Anterior cingulate cortex (tissue), 58 donors: ENCODE measurements at places on chromosomes 4 and X.

DNA sequence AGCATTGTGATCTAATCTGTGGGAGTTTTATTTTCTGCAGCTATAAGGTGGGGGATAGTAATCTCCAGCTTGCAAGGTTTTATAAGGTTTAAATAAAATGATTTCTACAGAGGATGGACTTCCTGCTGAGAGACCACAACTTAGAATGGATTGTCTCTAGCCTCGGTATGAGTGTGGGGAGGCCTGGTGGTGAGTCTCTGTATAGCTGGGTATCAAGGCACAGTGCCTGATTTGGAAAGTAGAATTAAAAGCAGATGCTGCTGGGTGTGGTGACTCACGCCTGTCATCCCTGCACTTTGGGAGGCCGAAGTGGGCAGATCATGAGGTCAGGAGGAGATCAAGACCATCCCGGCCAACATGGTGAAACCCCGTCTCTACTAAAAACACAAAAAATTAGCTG lies 162.0 kb upstream of the GATB start:
- DNase-seq: no peak

GRCh38 chr4:64144994-64145393 lies 264.3 kb downstream of the TECRL start:
- DNase-seq: no peak

DNA sequence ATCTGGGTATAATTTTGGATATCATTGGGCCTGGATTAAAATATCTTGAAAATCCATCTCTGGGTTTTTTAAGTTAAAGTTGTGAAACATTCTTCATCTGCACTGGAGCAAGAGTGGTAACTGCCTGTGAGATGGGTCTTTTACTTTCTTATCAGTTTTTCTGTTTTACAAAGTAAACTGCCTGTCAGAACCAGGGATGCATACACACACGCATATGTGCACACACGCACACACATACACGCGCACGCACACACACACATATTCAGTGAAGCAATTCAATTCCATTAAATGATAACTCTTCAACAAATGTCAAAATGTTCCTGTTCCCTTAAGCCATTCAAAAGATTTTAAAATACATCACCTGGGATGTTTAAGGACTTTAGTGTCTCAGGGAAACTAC lies 515.8 kb downstream of the INPP4B start:
- no peak for DNase-seq

DNA sequence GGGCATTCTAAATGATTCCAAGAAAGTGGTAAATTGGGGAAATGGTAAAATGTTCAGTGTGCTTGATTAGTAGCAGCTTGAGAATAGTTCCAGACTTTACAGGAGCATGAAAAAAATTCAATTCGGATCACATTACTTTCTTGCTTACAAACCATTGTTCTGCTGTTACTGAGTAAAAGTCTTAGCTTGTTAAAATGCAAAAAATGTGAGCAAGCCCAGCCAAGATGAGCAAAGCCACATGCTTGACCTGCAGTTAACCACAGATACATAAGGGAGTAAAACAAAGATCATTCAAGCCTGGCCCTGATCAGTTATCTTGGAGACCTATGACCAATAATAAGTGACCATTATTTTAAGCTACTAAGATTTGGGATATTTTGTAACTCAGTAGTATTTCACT lies 562.9 kb upstream of the MAGEB2 start:
- DNase-seq: no peak

GRCh38 chr4:48120132-48120531 lies 13.9 kb downstream of the TXK start:
- DNase-seq: no peak

DNA sequence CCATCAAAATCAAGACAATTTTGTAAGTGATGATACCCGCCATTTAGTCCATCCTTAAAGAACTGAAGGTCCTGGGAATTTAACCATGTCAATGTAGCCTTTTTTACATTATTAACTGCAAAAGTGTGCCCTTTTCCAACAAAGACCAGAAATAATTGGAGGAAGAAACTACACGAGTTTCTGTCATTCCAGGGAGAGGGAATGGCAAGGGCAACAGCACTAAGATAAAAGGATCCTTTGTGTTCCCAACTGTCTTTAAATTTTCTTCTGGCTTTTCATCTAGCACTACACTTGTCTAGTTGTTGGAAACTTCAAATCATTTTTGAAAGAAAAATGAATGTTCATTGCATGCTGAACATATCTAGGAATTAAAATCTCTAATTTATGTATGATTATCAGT lies 286.2 kb downstream of the GALNTL6 start:
- DNase-seq: no peak

DNA sequence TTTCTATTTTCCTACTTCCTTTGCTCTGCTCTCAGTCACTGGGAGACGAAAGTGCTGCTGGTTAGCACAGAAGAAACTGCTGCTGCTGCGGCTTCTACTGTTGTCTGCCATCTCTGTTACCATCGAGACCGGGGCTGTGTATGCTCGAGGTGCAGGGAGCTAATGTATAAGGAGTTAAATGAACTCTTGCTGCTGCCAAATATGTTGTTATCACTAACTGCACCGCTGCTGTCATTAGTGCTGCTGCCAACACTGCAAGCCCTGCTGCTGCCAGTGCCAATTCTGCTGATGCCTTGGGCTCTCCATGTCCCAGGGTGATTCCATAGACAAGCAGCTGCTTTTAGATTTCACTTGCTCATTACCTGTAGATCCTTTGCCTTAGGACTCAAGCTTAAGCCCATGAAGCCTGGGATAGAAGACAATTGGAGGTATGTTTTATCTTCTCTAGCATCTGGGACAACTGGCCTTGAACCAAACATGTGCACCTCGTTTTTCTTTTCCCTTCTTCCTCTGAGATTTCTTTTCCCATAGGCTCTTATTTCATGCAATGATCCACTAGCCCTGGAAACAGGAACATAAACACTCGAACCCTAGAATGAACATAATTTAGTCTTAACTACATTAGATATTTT lies 107.8 kb downstream of the CCSER1 start:
- peak; percentile 10 for DNase-seq

DNA sequence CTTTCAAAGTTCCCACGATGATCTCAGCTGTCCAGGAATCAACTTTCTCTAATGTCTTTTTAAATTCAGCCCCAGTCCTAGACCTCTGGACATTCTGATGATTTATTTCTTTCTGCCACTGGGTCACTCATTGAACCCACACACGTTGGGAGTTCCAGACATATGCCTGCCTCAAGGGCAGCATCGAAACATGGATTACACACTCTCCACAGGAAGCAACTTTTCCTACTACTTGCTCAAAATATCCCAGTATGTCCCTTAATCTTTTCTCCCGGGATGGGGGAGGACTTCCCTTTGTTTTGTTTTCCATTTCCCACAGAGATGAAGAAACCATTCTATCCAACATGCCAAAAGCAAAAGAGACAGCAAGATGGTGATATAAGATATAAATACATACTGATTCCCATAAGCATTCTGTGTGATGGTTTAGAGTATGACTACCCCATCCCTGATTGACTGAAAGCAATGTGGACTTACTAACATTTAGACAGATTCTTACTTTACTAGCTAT lies 79.8 kb upstream of the PPARGC1A start:
- DNase-seq: no peak

GRCh38 chr4:20645236-20645635 lies 55.0 kb upstream of the PACRGL start:
- DNase-seq: no peak

DNA sequence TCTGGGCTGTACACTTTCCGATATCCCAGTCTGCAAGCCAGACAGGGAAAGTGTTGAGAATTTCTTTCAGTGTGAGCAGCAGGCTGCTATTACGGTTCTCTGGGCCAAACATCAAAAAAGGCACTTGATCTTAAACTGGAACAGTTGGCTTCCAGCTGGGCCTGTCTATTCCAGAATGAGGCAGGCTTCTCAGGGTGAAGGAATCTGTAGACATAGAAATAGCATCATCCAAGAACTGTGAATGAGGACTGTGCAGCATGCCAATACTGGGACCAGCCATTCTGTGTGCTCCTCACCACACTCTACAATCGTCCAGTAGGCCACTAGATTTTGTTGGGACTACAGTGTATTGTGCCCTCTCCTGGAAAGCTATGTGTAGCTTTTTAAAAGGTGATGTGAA lies 31.1 kb downstream of the ART3 start:
- DNase-seq: peak; percentile 3

GRCh38 chr4:68176904-68177303 lies 47.2 kb upstream of the TMPRSS11F start:
- no peak for DNase-seq

DNA sequence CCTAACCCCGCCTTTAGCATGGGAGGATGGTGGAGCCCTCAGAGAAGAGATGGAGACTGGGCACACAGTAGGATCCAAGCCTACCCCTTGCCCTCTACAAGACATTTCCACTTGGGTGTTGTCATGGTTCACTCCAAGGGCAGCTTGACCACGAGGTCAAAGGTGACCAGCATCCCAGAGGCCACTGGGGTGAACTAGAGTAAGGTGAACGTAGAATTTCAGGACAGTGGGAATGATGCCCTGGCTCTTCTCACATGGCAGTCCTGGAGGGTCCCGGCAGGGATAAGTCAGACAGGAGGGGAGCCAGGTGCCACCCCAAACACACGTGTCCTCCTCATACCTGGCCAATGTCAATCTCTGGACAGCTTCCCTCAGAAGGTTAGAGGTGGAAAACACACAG lies 274.2 kb upstream of the AGTR2 start:
- no peak for DNase-seq

- no peak for DNase-seq
Measured at GRCh38 chrX:16953606-16954211, 7.3 kb downstream of the REPS2 start.

- DNase-seq: no peak
Measured at GRCh38 chr4:149164282-149164681, 651.4 kb downstream of the IQCM start.

DNA sequence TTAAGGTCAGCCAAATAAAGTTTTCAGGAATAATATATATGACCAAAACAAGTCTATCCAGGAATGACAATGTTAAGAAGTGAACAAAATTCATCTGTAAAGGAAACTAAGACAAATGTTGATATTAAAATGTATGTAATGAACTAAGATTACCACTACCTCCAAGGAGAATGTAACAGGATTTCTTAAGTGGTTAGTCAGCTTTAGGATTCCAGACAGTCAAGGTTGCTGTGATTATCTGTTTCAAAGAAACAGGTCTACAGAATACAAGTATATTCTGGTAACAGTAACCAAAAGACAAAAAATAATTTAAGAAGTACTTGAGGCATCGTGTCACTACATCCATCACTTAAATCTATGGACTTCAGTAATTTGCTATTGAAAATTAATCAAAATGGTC lies 172.8 kb downstream of the SCFD2 start:
- DNase-seq: no peak

DNA sequence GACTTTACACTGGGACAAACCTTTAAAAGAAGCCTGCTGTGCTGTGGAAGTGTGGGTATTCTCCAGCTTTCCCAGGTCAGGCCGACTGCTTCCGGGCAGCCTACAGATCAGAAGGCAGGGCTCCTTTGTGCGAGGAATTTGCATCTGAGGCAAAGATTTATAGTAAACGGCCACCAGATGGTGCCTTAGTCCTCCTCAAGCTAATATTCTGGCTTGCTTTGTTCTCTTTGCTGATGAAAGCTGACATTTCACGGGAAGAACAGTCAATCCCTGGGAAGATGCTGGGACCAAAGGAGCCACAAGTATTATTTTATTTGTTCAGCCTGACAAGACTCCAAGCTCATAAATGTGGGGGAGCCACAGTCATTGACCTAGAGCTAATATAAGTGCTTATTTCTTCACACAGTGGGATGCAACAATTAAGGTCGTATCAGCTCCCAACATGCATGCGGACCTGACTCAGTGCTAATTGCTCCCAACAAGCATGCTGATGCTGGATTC lies 120.7 kb upstream of the TRIM2 start:
- peak; percentile 51 for DNase-seq

DNA sequence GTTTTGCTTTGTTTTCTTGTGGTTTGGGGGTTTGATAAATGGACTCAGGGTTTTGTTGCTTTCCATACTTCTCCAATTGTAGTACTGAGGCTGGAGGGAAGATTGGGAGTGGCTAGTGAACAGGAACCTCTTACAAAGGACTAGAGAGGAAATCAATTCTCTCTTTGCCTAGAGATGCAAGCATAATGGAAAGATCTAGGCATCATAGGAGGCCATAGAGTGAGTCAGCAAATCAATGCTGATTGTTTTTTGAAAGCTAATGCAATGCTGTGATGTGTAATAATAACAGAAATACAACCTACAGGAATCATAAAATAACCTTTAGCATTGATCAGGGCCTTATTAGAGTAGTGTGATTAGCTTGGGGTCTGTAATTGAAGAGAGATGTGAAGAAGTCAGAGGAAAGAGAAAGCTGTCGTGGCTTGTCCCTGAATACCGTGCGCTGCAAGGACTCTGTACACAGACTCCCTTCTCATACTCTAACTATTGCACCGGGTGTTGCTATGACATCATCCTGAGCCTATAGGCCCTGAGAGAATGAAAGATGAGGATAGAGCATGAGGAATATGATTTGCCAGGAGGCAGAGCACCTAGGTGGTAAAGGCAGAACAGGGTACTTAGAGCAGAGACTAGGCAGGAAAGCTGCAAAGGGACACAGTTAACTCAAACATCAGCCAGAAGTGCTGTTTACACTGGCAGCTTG lies 29.3 kb upstream of the GPR101 start:
- DNase-seq: no peak

DNA sequence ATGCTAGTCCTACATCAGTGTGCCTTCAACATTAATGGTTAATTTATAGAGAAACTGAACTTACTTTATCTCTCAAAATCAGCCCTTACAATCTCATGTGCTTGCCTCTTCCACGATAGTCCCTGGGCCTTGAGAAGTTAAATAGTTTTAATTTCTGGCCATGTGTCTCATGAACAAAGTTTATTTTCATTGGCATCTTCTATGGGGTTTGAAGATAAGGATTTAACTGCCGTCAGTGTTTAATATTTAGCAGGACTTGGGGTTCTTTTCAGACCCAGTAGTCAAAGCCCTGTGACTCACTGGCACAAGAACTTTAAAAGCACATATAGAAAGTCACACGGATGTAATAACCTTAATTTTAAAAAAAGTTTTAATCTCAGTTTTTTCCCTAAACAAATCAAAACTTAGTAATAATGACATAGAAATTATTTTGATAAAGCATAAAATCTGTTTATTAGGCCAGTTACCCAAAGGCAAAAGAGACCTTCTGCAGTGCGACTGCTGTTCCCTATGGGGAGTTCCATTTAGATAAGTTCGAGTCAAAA lies 10.1 kb upstream of the MPP1 start:
- DNase-seq: no peak

DNA sequence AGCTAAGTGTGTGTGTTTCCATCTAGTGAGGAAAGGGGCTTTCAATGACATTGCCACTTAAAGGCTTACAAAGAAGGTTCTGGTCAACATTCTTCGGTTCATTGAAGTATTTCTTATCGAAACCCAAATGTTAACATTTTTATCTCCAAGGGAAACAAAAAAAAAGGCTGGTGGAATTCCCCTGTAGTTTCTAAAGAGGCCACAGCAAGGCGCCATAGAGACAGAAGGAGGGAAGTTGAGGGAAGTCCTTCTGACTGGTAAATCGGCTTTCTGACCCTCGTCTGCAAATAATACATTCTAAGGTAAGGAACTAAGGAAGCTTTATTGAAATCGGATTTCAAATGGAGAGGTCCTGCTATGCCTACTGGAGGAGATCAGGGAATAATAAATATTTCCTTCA lies 1.7 kb upstream of the ZFP42 start:
- DNase-seq: no peak
